ENCODE measurements at places on chromosomes 5 and 9. TPM values are rescaled to one million over a fixed set of nuclear protein-coding genes. Genes with fewer than 3 reads are reported as not detected.

Gene GOLGA1
- 8.6 TPM for total RNA-seq

Gene SPINK6
- total RNA-seq = not detected

Gene CTSV
- 11.4 TPM for total RNA-seq

Gene LRRC19
- total RNA-seq = not detected

Gene SHISAL2B
- total RNA-seq = not detected

Gene DIPK1B
- total RNA-seq = 26.3 TPM

Gene DAB2
- 14.1 TPM for total RNA-seq

Gene BTNL9
- total RNA-seq = 15.4 TPM

Gene IL5
- total RNA-seq = not detected

Gene NFX1
- total RNA-seq = 12.5 TPM

Gene ESM1
- 21.0 TPM for total RNA-seq

Gene TMCO6
- total RNA-seq = 16.5 TPM

Gene ACTBL2
- total RNA-seq = 0.12 TPM

Gene PRLR
- 0.40 TPM for total RNA-seq

Gene DROSHA
- 84.1 TPM for total RNA-seq

Gene PCDHA1
- total RNA-seq = not detected

Gene EGFL7
- total RNA-seq = 23.1 TPM

Gene TIFAB
- total RNA-seq = not detected

Gene EFCAB9
- not detected for total RNA-seq

Gene SLF1
- 27.8 TPM for total RNA-seq

Gene IFNA21
- total RNA-seq = not detected

Gene GAS1
- total RNA-seq = not detected

Data from PC-3 (cell line).